ENCODE measurements at places on chromosomes 16 and 17.

- DNase-seq = no peak
These were observed 9.2 kb upstream of the PRKCB start for GRCh38 chr16:23826528-23827045.

- DNase-seq = no peak
These were observed 111.3 kb downstream of the CHD9 start for GRCh38 chr16:53166099-53166498.

DNA sequence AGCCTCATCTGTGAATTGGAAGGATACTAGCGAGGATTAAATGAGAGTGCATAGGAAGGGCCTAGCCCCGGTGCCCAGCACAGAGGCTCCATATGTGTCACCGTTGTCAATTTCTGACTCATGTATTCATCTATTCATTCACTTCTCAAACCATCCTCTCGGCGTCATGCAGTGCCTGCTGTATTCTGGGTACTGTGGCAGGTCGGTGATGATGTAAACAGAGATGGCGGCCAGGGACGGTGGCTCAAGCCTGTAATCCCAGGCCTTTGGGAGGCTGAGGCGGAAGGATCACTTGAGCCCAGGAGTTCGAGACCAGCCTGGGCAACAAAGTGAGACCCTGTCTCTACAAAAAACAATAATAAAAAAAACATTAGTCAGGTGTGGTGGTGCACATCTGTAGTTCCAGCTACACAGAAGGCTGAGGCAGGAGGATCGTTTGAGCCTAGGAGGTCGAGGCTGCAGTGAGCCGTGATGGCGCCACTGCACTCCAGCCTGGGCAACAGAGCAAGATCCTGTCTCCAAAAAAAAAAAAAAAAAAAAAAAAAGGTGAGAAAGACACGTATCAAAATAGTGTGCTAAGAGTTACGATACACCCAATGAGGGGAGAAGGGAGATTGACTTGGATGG, 4.3 kb upstream of the PPP1R1B start:
- DNase-seq = no peak

GRCh38 chr17:31225831-31226230, 71.2 kb downstream of the OMG start:
- DNase-seq = no peak

DNA sequence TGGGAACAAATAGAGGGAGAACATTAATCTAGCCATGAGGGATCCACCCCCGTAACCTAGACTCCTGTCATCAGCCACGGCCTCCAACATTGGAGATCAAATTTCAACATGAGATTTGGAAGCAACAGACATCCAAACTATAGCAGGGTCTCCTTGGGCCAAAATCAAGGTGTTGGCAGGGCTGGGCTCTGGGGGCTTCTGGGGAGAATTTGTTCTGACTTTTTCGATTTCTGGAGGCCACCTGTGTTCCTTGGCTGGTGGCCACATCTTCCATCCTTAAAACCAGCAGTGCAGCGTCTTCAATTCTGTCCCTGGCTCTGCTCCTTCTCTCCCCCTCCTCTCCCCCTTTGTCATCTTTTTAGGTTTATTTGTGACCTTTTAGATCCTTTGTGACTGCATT, 546.2 kb downstream of the WWOX start:
- DNase-seq = no peak

- no peak for DNase-seq
These were observed 28.3 kb downstream of the TMEM100 start for GRCh38 chr17:55694286-55694910.

- no peak for DNase-seq
These were observed 130.0 kb downstream of the CYB561 start for GRCh38 chr17:63316100-63316499.

Measured in cortex of kidney (tissue), 1 donor.